Activated naive CD8-positive, alpha-beta T cell treated with anti-CD3 and anti-CD28 coated beads, Interleukin-2, amount 10 ng/mL, durations not matched to agents 7 days and 5 days (primary cell): ENCODE measurements at places on chromosomes 16 and 17. TPM values are rescaled to one million over a fixed set of nuclear protein-coding genes. Genes with fewer than 3 reads are reported as not detected.

DNA sequence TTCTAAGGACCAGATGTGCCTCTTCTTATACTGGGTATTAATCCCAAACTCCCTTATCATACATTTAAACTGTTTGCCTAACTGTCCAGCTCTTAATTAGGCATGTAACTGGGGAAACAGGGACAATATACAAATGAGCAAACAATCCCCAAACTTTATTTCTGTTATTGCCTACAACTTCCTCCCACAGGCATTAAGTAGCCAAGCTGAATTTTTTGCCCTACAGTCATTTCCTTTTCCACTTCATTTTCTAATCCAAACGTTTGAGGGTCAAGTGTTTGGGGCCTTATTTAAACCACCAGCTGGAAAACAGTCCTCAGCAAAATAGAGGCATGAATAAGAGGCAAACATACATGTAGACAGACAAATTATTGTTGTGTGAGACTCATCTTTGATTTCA, 77.4 kb upstream of the CCL2 start:
- DNase-seq: no peak
- no peak overlapping the region for H3K27ac ChIP-seq
- H3K4me3 ChIP-seq: no peak overlapping the region
- H3K4me1 ChIP-seq: peaks cover 3% of the 10 kb centered on the region
- H3K27me3 ChIP-seq: peaks cover 34% of the 10 kb centered on the region

DNA sequence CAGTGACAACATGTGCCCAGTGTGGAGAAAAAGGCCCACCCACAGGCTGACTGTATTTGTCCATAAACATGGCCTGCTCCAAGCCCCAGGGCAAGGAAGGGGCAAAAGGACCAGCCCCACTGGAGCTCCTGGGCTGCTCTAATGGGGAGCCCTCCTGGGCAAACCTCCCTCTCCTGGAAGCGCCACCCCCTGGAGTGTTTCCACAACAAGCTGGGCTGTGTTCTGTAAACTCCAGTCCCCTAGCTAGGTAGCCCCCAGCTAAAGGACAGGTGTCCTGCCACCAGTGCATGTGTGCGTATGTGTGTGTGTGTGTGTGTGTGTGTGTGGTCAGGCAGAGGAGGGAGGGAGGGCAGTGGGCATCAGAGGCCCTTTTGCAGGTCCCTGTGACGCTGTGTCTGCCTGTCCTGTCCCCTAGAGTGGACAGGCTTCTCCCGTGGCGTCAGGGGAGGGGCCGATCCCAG, 11.3 kb upstream of the STAC2 start:
- no peak for DNase-seq
- peaks cover 5% of the 10 kb centered on the region for H3K27me3 ChIP-seq
- H3K4me3 ChIP-seq: no peak overlapping the region
- H3K27ac ChIP-seq: no peak overlapping the region

- DNase-seq: no peak
- H3K4me3 ChIP-seq: peak overlapping the region; percentile 44
- H3K36me3 ChIP-seq: no peaks in the 10 kb centered on the region
- H3K4me1 ChIP-seq: no peaks in the 10 kb centered on the region
- peaks cover 20% of the 10 kb centered on the region for H3K27me3 ChIP-seq
Measured at GRCh38 chr17:8698162-8698971, 46.3 kb downstream of the CCDC42 start.

DNA sequence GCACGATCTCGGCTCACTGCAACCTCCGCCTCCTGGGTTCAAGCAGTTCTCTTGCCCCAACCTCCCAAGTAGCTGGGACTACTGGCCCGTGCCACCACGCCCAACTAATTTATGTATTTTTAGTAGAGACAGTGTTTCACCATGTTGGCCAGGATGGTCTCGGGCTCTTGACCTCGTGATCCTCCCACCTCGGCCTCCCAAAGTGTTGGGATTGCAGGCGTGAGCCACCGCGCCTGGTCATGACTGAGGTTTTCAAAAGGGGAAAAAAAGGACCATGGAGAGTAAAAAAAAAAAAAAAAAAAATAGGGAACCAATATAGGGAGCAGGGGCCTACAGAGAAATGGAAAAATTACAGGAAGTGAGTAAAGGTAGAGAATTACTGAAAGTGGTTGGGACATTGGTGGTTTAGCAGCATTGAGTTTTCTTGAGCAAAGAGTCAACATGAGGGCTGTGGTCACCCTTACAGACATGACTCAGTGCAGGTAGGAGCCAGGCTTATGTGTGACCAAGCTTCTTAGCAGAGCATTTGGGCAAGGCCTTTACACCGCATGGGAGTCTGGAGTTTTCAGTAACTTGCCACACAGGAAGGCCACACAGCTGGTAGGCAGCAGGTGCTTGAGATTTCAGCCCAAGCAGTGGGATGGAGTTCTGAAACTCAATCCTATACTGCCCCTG, 447.3 kb downstream of the HS3ST3B1 start:
- DNase-seq: no peak
- H3K4me1 ChIP-seq: peaks cover 4% of the 10 kb centered on the region
- no peaks in the 10 kb centered on the region for H3K36me3 ChIP-seq
- no peak overlapping the region for H3K27ac ChIP-seq

DNA sequence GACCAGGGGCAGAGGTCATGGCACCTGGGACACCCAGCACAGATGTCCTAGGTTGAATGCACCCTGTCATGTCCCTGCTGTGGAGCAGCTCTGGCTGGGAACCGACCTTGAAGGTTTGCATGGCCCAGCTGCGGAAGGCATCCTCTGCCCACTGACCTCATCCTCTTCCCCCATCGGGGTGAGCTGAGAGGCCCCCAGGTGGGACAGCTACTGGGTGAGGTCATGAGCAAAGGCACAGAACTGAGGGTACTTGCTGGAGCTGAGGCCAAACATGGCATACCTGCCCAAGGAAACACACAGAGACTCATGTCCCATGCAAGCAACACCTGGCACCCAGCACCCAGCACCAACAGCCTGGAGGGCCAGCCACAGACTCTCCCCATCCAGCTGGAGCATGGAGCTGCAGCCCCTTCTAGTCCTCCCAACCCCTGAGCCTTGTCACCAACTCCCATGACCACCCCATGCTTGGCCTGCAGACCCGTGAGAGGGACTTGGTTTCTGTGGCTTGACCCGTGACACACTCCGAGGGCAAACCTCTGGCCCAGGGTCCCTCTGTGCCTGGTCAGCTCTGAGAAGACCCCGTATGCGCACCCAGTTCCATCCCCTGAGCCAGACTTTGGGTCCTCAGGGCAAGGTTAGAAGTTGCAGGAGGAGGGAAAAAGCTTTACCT, 33.1 kb downstream of the LGALS9 start:
- no peak overlapping the region for H3K27ac ChIP-seq
- peaks cover 1% of the 10 kb centered on the region for H3K27me3 ChIP-seq
- peak; percentile 16 for DNase-seq
- H3K4me1 ChIP-seq: no peaks in the 10 kb centered on the region
- no peaks in the 10 kb centered on the region for H3K36me3 ChIP-seq

DNA sequence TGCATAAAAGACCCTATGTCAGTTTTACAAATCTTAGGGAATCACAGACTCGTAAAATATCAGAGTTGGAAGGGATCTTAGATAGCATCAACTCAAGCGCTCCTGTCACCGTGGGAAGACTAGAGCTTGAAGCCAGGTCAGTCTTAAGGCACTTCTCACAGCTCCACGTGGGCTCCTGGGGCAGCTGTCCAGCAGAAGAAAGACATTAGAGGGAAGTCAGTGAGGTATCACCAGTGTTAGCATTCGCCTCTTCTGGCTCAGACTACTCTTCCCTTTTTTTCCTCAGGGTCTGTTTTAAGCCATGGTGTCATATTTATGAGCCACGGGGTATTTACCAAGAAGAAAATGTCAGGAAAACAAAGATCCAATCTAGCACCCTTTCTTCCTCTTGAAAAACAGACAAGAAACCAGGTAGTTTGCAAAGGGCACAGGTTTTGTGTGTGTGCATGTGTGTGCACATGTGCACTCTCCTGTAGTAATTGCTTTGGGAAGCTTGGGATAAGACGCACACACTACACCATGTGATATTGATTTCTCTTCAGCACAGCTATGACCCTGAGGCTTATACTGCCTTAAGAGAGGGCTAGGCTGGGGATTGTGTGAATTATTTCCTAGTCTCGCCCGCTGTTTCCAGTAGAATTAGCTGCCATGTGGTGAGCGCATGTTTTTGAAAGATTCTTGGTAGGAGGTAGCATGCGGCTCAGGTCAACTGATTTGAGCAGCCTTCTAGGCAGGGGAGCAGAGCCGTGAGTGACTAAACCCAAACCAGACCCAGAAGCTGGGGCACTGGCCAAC, 61.0 kb upstream of the ELAC2 start:
- H3K4me1 ChIP-seq: no peaks in the 10 kb centered on the region
- H3K36me3 ChIP-seq: no peaks in the 10 kb centered on the region
- no peak overlapping the region for H3K4me3 ChIP-seq
- DNase-seq: no peak
- H3K27me3 ChIP-seq: peaks cover 5% of the 10 kb centered on the region

GRCh38 chr17:48027322-48027981, 10.1 kb downstream of the COPZ2 start:
- no peak overlapping the region for H3K4me3 ChIP-seq
- no peak for DNase-seq

DNA sequence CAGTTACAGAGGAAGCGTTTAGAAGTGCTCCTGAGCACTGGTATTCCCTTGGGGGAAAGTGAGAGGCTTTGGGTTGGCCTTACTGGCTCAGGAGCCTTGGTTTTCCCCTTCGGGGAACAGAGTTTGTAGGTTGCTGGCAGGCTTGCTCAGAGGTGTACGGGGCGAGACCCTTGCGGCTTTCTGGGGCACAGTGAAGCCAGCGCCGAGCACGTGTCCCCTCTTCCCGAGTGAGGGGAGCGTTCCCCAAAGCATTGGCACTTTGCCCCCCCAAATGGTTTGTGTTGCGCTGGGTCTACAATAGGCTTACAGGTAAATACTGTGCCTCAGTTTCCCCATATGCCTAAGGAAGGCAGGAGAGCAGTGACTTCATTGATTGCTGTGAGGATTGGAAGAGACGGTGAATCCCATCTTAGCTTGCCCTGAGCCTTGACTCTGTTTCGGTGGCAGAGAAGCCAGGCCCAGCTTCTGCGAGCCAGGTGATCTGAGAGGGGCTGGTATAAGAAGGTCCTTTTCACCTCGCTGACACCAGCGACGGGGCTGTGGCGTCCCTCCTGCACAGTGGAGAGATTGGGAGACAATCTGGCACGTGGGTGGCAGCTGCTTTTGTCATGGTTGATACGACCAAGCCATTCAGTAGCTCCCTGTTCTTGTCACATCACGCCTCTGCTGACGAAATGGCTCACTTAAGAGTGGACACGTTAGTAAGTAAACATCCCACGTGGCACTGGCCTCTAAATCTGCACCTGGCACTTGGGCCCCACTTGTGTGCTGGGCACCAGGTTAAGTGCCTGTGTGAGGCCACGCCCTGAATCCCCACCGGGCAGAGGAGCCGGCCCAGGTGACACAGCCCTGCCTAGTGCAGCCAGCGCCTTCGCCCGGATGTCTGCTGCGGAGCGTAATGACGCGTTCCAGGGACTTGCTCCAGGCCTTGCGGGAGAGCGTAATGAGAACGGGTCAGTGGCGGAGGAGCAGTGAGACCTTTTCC, 55.0 kb downstream of the MEAK7 start:
- H3K4me1 ChIP-seq: no peaks in the 10 kb centered on the region
- no peak overlapping the region for H3K4me3 ChIP-seq
- H3K27me3 ChIP-seq: peaks cover 10% of the 10 kb centered on the region
- no peak overlapping the region for H3K27ac ChIP-seq
- DNase-seq: peak; percentile 29
- H3K36me3 ChIP-seq: peaks cover 3% of the 10 kb centered on the region

DNA sequence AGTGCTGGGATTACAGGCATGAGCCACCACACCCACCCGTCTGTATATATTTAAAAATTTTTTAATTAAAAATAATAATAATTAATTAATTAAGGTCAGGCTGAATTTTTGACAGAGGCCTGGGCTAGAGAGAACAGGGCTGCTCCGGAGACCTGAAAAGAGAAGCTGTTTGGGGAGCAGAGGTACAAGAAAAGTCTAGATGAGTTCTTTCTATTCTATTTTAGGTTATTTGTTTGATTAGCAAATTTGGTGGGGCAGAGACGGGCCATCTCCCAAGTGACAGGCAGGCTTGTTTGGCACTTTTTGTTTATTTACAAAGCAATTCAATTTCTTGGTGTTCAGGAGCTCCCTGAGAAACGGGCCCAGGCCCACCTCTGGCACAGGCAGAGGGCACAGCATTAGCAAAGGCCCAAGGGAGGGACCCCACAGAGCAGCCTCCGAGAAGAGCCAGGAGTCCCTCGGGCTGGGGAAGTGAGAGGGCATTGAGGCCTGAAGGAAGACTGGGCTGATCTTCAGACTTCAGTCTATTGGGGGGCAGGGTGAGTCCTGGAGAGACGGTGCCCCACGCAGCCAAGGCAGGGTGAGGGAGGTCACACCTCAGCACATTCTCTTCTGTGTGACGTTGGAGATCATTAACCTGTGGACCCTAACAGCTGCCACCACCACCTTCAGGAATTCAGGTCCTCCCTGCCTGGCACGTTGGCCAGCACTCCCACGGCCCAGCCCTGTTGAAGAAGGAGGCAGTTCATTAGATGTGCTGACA, 10.8 kb upstream of the RIPOR1 start:
- H3K4me3 ChIP-seq: no peak overlapping the region
- H3K27me3 ChIP-seq: no peaks in the 10 kb centered on the region
- no peak for DNase-seq
- peak overlapping the region; percentile 89 for H3K27ac ChIP-seq
- peaks cover 4% of the 10 kb centered on the region for H3K36me3 ChIP-seq
- H3K4me1 ChIP-seq: peaks cover 39% of the 10 kb centered on the region

- no peaks in the 10 kb centered on the region for H3K4me1 ChIP-seq
- no peak for DNase-seq
- no peak overlapping the region for H3K27ac ChIP-seq
- H3K36me3 ChIP-seq: no peaks in the 10 kb centered on the region
Measured at GRCh38 chr16:79838496-79839259, 238.1 kb upstream of the MAF start.

DNA sequence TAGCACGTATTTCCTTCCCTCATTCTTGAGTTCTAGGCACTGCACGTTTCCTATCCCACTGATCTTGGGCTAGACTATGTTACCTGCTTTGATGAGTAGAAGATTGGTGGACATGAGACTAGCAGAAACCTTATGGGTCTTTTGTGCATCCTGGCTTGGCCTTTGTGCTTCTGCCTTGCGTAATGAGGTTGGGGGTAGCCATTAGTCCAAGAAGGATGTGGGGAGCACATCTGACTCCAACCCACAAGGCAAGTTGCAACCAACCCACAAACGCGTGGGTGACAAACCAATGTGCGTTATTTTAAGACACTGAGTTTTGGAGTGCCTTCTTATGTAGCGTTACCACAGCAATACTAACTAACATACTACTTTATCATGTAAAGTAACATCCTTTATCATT, 180.4 kb upstream of the IRX5 start:
- no peak for DNase-seq
- H3K4me1 ChIP-seq: no peaks in the 10 kb centered on the region
- H3K36me3 ChIP-seq: no peaks in the 10 kb centered on the region
- no peaks in the 10 kb centered on the region for H3K27me3 ChIP-seq
- no peak overlapping the region for H3K4me3 ChIP-seq

GRCh38 chr16:58960484-58960883, 226.4 kb upstream of the GOT2 start:
- DNase-seq: no peak
- no peaks in the 10 kb centered on the region for H3K36me3 ChIP-seq
- no peak overlapping the region for H3K27ac ChIP-seq
- no peaks in the 10 kb centered on the region for H3K4me1 ChIP-seq
- H3K4me3 ChIP-seq: no peak overlapping the region

GRCh38 chr17:36717088-36717487, 115.7 kb downstream of the MRM1 start:
- peaks cover 1% of the 10 kb centered on the region for H3K36me3 ChIP-seq
- no peak for DNase-seq
- H3K4me1 ChIP-seq: peaks cover 12% of the 10 kb centered on the region
- peaks cover 6% of the 10 kb centered on the region for H3K27me3 ChIP-seq
- no peak overlapping the region for H3K4me3 ChIP-seq

The TMEM100 gene
- total RNA-seq: not detected

The MIEN1 gene
- 38.1 TPM for total RNA-seq

The SLC2A4 gene
- total RNA-seq: not detected
